ENCODE measurements at places on chromosomes 2 and 18. TPM values are rescaled to one million over a fixed set of nuclear protein-coding genes. Genes with fewer than 3 reads are reported as not detected.

Gene STARD6
- not detected for total RNA-seq

Gene FASTKD1
- total RNA-seq: 29.1 TPM

Gene AGPS
- total RNA-seq: 96.8 TPM

Gene GAD1
- total RNA-seq: not detected

Gene C1D
- total RNA-seq: 20.8 TPM

Gene CFC1B
- total RNA-seq: not detected

Gene RAX
- not detected for total RNA-seq

Gene GCFC2
- 16.3 TPM for total RNA-seq
